ENCODE measurements at places on chromosomes 2 and 18.

GRCh38 chr2:236569573-236569973 lies at the start of gene ACKR3:
ACKR3 (plus strand) TSS chr2:236569825; CDS start chr2:236580466, 10,641 bp downstream.
- DNase-seq = peak; percentile 61

- no peak for DNase-seq
Measured at GRCh38 chr2:3779496-3780049, 76.2 kb downstream of the DCDC2C start.

DNA sequence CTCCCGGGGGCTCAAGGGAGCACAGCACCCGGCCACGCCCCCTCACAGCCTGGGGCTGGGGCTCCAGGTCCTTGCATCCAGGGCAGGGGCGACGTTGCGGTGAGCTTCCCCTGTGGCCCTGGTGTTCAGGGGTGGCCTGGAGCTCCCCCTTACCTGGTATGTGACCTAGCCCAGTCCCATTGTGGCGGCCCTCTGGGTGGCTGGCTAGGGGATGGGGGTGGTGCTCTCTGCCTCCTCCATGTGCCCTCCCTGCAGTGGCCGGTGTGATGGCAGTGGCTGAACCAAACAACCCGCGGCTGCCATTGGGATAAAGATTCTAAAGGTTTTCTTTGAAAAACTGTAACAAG lies 288.3 kb downstream of the RDH14 start:
- no peak for DNase-seq

DNA sequence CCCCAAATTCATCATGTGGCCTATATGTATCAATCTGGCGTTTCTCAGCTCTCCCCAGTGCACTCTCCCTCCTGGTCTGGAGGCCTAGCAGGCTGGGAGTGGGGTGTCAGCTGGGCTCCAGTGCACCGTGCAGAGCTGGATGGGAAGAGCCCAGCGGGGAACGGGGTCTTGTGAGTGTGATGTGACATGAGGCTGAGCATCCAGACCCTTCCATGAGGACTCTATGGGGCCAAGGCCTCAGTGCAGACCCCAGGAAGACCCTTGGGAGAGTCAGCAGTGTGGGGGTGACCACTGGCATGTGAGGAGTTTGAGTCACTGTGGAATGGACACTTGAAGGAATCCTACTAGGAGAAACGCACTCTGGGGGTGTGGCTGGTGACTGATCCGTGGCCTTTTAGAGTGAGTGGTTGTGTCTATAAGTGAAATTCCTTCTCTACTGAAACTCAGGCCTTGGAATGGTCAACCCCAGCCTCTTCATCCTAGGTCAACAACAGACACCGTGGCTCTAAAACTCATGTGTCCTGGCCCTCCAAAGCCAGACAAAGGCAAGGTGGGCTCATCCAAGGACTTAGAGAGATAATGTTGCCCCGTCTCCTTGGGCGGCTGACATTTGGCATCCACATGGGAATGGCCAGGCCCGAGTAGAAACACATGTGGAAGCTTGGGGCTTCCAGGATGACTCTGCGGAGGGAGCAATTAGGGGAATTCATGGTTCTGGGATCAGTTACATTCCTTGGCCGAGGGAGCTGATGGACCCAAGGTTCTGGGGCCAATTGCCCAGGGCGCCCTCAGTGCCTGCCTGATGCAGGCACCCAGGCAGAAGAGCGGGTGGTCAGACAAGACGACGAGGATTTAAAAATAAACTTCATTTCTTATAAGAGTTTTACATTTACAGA lies 156.0 kb upstream of the TWIST2 start:
- DNase-seq = no peak

DNA sequence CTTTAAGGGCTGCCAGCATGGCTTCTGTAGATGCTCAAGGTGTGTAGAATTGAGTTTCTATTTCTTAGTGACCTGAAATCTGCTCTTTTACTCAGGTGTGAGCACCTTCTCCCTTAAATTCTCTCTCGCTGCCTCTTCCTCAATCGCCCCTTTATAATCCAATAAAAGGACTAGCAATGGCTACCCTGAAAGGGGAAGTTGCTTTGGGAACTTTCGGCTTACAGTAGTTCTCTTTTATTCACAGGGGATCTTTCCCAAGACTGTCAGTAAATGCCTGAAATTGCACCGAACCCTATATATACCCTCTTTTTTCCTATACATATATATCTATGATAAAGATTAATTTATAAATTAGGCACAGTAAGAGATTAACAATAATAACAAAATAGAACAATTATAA lies 121.8 kb downstream of the ACTR3 start:
- DNase-seq = no peak

- DNase-seq = no peak
Measured at GRCh38 chr2:175872721-175873120, 129.3 kb downstream of the LNPK start.

- peak; percentile 33 for DNase-seq
Measured at GRCh38 chr2:167293172-167293781, 405.0 kb downstream of the XIRP2 start.

DNA sequence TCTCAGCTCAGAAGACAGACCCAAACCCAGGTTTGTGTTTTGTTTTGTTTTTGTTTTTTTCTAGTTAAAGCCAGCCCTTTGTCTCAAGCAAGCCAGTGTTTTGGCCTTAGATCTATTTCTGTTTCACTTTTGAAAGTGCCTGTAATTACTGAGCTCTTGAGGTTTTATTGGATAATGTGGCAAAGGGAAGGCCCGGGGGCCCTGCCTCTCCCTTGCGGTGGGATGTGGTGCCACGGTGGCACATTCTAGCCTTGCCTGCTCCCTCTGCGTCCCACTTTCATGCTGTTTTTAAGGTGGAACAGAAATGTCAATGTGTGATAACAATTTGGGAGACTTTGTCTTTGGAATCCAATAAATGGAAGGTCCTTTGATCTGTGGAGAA lies 2.5 kb downstream of the HPCAL1 start:
- DNase-seq = no peak

DNA sequence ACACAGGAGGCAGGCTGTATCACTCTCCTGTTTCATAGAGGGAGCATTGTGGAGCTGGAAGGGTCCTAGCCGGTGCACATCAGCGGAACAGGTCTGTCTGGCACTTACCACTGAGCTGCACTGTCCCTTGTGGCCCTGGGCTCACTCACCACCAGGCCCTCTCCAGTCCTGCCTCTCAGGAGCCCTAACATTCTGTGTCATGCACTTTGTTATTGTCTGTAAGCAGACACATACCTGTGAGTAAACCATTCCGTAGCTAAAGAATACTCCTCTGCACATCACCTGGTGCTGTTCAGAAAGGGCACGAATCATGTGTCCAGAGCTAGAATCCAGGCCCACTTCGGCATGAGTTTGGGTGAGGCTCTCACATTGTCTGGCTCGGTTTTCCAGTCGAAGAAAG lies 93.6 kb downstream of the CRIM1 start:
- no peak for DNase-seq

DNA sequence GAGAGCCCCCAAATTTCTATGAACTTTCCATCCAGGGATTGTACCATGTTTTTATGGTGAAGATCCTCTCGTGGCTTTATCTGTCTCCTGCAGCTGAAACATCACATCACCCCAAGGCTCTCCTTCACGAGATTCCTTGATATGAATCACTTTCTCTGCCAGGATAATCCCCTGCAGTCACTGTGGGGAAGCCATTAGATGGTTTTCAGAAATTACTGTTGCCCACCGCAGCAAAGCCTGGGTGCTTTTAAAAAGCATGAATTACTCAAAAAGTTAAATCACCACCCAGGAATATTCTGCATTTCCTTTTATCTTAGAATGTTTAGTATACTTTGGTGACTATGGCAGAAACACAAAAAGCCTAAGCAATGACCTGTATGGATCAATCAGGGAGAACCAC lies 428.4 kb upstream of the SLC14A2 start:
- no peak for DNase-seq

- DNase-seq = peak; percentile 56
Measured at GRCh38 chr18:23662309-23663263, at the start of gene ANKRD29. ANKRD29 (minus strand) TSS chr18:23662911; CDS start chr18:23662730, 181 bp downstream.

DNA sequence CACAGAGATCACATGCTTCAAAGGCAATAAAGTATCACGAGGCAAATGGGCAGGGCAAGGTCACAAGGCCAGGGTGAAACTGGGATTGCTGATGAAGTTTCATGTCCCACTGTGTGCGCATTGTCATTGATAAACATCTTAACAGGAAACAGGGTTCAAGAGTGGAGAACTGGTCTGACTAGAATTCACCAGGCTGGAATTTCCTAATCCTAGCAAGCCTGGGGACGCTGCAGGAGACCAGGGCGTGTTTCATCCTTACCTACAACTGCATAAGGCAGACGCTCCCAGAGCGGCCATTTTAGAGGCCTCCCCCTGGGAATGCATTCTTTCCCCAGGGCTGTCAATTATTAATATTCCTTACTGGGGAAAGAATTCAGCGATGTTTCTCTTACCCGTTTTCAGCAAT lies 33.2 kb downstream of the PTPN4 start:
- no peak for DNase-seq

DNA sequence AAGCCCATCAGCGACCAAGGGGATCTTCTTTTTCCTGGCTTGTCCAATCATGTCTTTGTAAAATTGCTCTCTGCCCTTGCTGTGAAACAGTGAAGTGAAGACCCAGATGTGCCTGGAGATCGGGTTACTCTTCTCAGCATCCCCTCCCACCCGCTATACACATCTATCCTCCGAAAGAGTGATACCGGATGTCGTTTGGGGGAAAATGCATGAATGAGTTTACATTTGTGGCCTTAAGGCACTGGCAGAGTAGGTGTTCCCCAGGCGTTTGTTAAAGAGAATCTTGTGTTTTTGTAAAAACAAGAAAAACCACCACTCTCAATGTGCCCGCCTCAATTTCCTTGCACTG lies 528.3 kb downstream of the CMPK2 start:
- peak; percentile 82 for DNase-seq

DNA sequence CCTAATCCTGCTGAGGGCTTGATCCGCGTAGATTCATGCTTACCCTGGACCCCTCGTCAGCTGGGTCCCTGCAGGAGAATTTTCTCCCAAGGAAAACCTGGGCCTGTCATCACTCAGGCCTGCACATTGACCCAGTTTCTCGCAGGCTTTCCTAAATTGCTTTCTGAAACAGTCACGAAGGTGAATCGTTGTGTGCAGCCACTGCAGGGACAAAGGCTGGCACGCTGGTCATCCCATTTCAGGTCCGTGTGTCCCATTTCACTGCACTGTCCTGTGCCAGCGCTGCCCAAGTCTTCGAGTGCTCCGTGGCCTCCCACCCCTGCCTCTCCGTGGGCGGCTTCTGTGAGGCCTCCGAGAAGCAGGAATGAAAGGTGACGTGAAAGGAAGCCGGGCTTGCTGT lies 62.8 kb upstream of the YWHAQ start:
- DNase-seq = no peak

DNA sequence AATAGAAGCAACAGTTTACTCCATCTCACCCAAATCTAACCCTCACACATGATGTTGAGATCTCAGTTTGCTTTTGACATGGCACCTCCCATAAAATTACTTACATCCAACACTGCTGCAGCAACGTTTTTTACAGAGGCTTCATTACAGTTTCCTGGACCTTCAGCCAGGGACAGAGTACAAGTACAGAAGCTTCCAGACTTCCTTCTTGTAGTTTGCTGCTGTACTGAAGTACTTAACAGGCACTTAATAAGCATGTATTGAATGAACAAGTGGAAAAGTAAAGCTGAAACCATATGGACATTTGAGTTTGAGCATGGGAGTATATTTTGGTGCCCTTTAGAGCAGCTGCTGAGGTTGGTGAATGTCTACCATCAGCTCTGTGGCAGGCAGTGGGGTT lies 514.2 kb downstream of the PTPRM start:
- peak; percentile 70 for DNase-seq

GRCh38 chr2:234795272-234795920 lies 156.4 kb upstream of the SH3BP4 start:
- no peak for DNase-seq

GRCh38 chr2:169066897-169067296 lies 2.5 kb upstream of the DHRS9 start:
- no peak for DNase-seq

- DNase-seq = no peak
Measured at GRCh38 chr18:10354241-10354811, 100.1 kb upstream of the APCDD1 start.

GRCh38 chr2:99422599-99422998 lies 67.2 kb downstream of the REV1 start:
- DNase-seq = no peak

DNA sequence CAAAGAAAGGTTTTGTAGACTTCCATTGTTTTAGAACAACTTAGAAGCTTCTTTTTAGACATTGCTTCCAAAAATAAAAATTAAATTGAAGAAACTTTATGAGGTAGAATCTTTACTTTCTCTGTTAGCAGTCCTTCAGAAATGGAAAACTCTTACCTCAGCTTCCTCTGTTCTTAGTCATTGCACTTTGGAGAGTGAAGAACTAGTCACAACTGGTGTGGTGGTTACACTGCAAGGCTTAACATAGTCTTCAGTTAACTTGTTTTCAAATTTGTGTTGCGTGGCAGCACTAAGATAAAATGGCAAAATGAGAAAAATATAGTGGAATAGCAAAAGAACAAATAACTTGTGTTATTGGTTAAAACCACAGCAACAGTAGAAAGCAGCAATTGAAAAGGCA lies 332.6 kb downstream of the KIAA1328 start:
- no peak for DNase-seq
